Activated CD4-positive, alpha-beta memory T cell treated with anti-CD3 and anti-CD28 coated beads for 36 hours (primary cell): ENCODE measurements at places on chromosomes 7 and 10. TPM values are rescaled to one million over a fixed set of nuclear protein-coding genes. Genes with fewer than 3 reads are reported as not detected.

Gene GDF2
- total RNA-seq: not detected

Gene AP5Z1
- 21.6 TPM for total RNA-seq

Gene SFTPD
- not detected for total RNA-seq

Gene GPRIN2
- total RNA-seq: not detected

DNA sequence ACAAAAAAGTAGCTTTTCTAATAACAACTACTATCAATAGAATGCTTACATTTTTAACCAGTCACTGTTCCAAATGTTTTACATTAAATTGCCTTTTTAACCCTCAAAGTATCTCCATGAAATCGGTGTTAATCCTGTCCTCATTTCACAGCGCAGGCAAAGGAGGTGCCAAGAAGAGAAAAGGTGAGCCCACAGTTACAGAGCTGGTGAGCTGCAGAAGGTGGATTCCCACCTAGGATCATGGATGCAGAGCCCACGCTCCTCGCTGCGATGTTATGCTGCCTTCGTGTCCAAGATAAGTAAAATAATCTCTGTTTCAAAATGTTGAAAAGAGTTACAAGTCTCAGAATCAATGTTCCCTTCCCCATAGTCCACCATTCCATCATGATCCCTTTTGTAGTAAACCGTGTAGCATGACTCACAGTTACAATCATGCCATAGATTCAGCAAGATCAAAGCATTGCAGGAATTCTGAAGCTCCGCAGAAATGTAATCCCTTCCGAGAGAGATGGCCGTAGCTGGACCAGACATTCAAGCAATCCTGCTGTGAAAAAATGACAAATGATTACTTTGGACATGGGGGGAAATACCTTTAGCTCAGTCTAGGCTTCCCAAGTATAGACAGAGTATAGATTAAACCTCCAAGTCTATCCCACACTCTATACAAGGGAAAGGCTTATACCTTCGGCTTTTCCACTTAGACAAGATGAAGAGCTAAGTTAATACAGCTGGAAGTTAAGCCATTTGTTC is 394.7 kb upstream of the AKR1E2 start:
- DNase-seq: no peak
- H3K4me1 ChIP-seq: no peaks in the 10 kb centered on the region
- H3K27ac ChIP-seq: no peak overlapping the region
- H3K4me3 ChIP-seq: no peak overlapping the region
- H3K36me3 ChIP-seq: no peaks in the 10 kb centered on the region

- peaks cover 47% of the 10 kb centered on the region for H3K27me3 ChIP-seq
- no peaks in the 10 kb centered on the region for H3K36me3 ChIP-seq
These were observed 1.2 kb upstream of the AMPH start for GRCh38 chr7:38632411-38632810.

GRCh38 chr7:104664648-104665047 is 336.2 kb downstream of the LHFPL3 start:
- no peak overlapping the region for H3K4me3 ChIP-seq
- H3K36me3 ChIP-seq: no peaks in the 10 kb centered on the region
- no peak for DNase-seq
- no peaks in the 10 kb centered on the region for H3K27me3 ChIP-seq
- H3K4me1 ChIP-seq: no peaks in the 10 kb centered on the region

GRCh38 chr10:104297697-104298660 is 29.0 kb downstream of the GSTO2 start:
- no peak overlapping the region for H3K4me3 ChIP-seq
- peaks cover 2% of the 10 kb centered on the region for H3K27me3 ChIP-seq
- H3K27ac ChIP-seq: no peak overlapping the region
- H3K36me3 ChIP-seq: no peaks in the 10 kb centered on the region
